ENCODE measurements at places on chromosomes 4 and X. TPM values are rescaled to one million over a fixed set of nuclear protein-coding genes. Genes with fewer than 3 reads are reported as not detected.

HS6ST2 gene
- not detected for total RNA-seq

GPM6B gene
- not detected for total RNA-seq

- DNase-seq: no peak
Observed at GRCh38 chr4:77451530-77451929, 154.1 kb upstream of the CXCL13 start.

DNA sequence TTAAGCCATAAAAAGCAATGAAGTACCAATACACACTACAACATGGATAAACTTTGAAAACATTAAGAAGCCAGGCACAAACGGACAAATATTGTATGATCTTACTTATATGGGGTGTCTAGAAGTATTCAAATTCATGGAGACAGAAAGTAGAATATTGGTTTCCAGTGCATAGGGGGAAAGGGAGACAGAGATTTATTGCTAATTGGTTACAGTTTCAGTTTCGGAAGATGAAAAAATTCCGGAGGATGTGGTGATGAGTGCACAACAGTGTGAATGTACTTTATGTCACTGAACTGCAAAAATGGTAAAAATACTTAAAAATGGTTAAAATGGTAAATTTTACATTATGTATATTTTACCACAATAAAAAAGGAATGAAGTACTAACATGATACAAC lies 5.1 kb upstream of the PRDX4 start:
- no peak for DNase-seq

DNA sequence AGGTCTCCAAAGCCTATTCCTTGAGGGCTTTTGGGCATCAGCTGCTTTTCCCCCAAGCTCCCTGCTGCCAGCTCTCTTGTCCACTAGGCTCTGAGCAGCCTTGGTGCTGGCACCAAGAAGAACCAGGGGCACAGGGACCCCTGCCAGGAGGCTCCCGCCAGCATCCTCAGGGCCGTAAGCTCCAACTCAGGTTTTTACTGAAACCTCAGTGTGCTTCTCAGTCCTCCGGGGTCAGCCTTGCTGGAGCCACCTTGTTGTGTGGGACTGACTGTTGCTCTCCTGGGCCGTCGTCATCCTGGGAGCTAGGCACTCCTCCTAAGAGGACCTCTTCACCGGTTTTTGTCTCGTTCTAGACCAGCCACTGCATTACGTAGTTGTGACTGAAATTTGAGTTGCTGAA lies 38.9 kb downstream of the NOP14 start:
- DNase-seq: peak; percentile 26

DNA sequence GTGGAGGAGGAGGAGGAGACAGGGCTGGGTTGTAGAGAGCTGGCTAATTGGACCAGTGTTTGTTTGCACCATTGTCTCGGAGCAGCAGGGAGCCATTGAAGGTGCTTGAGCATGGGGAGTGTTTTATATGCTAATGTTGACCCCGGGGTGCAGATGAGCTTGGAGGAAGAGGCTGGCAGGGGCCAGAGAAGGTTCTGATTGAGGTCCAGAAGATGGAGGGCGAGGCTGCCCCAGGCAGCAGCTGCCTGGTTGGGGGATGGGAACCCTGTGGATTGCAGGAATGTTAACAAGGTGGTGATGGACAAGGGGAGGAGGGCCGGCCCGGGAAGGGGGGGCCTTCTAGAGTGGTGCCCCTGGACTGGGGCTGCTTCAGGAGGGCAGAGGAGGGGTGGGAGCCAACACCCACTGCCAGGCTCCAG lies 18.0 kb downstream of the DOK7 start:
- no peak for DNase-seq

- no peak for DNase-seq
Observed at GRCh38 chr4:128380306-128380705, 92.7 kb upstream of the PGRMC2 start.

- DNase-seq: no peak
Observed at GRCh38 chrX:147875866-147876596, 35.7 kb upstream of the FMR1 start.

- no peak for DNase-seq
Observed at GRCh38 chr4:163554870-163555465, 60.5 kb downstream of the TMA16 start.

DNA sequence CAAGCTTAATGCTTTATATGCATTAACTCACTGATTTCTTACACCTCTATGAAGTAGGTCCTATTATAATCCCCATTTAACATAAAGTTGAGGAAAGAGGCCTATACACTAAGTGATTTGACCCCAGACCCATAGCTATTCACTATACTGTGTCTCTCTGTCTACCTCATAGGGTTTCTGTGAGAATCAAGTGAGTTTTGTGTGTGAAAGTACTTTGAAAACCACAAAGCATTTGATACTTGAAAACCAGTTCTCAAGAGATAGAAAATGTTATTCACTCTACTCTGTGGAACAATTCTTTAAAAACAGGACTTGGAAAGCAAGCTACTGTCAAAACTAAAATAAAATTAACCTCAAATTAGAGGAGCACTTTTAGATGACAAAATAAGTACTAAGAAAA lies 35.0 kb downstream of the SHROOM3 start:
- no peak for DNase-seq

- DNase-seq: no peak
Observed at GRCh38 chr4:32485956-32486355, 1765.8 kb downstream of the PCDH7 start.

GRCh38 chrX:115134382-115134781 lies 54.8 kb upstream of the RBMXL3 start:
- DNase-seq: no peak
